ENCODE measurements at places on chromosomes 7 and 10. TPM values are rescaled to one million over a fixed set of nuclear protein-coding genes. Genes with fewer than 3 reads are reported as not detected.
A peak's percentile ranks its signal among the peaks of the same experiment; 100 is the strongest.

DENND2A gene
- not detected for total RNA-seq

- peaks cover 16% of the 10 kb centered on the region for H3K27me3 ChIP-seq
- no peaks in the 10 kb centered on the region for H3K36me3 ChIP-seq
- H3K4me3 ChIP-seq: no peak overlapping the region
Observed at GRCh38 chr10:123995461-123996131, 97.8 kb downstream of the CHST15 start.

THNSL1 gene
- total RNA-seq: 2.1 TPM

EBF3 gene
- 2.0 TPM for total RNA-seq

DNA sequence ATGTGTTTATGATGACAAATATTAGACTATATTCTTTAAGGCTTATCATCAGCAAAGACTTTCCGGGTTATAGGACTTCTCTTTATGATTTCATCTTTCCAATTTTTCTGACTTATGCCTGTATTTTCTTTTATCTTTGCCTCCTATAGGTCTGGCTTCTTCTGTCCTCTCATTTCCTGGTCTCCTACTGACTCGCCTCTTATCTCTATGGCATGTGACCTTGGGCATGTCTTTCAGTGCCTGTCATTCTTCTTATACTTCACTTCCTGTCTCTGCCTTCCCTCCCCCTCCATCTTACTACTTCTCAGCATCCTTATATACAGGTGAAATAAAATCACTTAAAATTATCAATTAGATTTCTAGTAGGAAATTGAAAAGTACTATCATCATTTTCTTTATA is 42.2 kb downstream of the PCDH15 start:
- H3K4me1 ChIP-seq: peaks cover 6% of the 10 kb centered on the region
- H3K27ac ChIP-seq: no peak overlapping the region
- H3K4me3 ChIP-seq: no peak overlapping the region
- peak; percentile 6 for DNase-seq

PDE6C gene
- not detected for total RNA-seq

GPER1 gene
- 0.25 TPM for total RNA-seq

DNA sequence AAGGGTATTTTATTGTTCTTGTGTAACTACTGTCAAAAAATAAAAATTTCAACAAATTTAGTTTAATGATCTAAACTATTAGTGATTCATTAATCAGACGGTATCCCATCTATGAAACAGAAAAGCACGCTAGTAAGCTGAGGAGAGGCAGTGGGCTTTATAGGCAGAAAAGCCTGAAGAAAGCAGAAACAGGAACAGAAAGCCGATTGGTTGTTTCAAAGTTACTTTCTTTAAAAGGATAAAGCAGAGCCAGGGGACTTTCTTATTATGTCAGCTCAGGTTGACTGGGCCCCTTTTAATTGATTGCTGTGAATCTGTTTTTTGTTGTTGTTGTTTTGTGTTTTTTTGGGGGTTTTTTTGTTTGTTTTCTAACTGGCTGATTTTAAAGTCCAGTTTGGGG is 105.5 kb downstream of the TES start:
- DNase-seq: no peak
- peak overlapping the region; percentile 97 for H3K27ac ChIP-seq
- H3K4me1 ChIP-seq: peaks cover 56% of the 10 kb centered on the region
- H3K36me3 ChIP-seq: no peaks in the 10 kb centered on the region
- H3K4me3 ChIP-seq: no peak overlapping the region

DNA sequence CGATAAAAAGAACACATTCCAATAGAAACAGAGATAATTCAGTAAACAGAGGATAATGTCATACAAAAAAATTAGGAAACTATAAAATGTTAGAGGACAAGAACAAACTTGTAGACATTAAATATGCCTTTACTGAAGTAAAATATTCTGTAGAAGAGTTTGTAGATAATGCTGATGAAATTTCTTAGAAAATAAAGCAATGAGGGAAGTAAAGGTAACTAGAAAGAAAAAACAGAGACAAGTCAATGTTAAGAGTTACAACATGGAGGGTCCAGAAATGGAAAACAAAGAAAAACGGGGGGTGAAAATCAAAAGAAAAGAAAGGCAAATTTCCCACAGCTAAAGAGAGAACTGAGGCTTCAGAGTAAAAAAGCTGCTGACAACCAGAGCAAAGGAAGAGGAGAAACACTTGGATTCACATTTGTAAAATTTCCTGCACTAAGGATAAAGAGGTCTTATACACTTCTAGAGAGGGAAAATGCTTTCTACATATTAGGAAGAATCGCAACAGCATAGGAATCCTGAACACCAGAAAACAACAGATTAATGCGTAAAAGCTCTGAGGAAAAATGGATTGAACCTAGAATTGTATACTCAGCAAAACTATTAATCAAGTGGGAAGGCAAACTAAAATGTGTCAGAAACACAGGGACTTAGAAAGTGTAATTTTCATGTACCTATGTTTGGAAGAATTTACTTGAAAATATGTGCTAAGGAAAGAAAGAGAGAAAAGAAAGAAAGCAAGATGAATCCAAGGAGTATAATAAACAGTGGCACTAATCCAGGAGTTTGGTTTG is 55.0 kb upstream of the AGR3 start:
- H3K27ac ChIP-seq: no peak overlapping the region
- no peak for DNase-seq
- no peak overlapping the region for H3K4me3 ChIP-seq
- no peaks in the 10 kb centered on the region for H3K27me3 ChIP-seq
- H3K4me1 ChIP-seq: peaks cover 33% of the 10 kb centered on the region

DNA sequence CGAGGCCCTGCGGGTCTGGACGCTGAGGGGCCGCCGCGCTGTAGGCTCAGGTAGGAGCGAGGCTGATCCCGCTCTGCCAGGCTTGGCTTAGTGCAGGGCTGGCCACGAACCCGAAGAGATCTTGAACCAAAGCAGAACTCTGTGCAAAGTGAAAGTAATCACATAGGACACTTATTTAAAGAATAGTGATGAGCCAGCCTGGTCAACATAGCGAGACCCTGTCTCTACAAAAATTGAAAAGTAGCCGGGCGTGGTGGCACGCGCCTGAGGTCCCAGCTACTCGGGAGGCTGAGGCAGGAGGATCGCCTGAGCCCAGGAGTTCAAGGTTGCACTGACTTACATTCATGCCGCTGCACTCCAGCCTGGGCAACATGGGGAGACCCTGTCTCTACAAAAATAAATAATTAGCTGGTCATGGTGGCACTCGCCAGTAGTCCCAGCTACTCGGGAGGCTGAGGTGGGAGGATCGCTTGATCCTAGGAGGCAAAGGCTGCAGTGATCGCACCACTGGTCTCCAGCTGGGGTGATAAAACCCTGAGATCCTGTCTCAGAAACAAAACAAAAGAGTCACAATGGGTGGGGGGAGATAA is 541 bp downstream of the ZSCAN25 start:
- no peak for DNase-seq
- peaks cover 9% of the 10 kb centered on the region for H3K4me1 ChIP-seq
- H3K4me3 ChIP-seq: peak overlapping the region; percentile 67
- H3K36me3 ChIP-seq: peaks cover 5% of the 10 kb centered on the region
- peaks cover under 1% of the 10 kb centered on the region for H3K27me3 ChIP-seq

DNA sequence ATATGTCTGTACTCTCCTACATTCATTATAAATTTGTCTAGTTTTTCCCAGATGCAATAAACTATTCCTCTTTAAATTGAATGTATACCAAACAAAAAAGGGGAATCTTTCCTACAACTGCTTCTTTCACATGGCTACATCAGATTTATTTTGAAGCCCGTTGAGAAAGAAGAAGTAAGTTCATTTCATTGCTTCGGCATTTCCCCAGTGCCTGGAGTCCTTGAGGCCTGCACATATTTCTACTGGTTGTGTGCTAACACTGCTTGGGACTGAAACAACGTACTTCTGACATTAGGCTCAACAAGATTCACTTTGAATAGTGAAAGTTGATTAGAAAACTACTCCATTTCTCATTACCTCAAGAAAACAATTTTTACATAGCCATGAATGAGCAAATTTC is 201.7 kb downstream of the PHF14 start:
- H3K27ac ChIP-seq: no peak overlapping the region
- H3K27me3 ChIP-seq: no peaks in the 10 kb centered on the region
- H3K4me3 ChIP-seq: no peak overlapping the region
- peaks cover 4% of the 10 kb centered on the region for H3K4me1 ChIP-seq
- no peaks in the 10 kb centered on the region for H3K36me3 ChIP-seq

GRM8 gene
- total RNA-seq: not detected

OPN4 gene
- not detected for total RNA-seq

PSAP gene
- total RNA-seq: 623 TPM

- peak overlapping the region; percentile 91 for H3K27ac ChIP-seq
- H3K4me3 ChIP-seq: peak overlapping the region; percentile 31
- peaks cover 31% of the 10 kb centered on the region for H3K4me1 ChIP-seq
- H3K27me3 ChIP-seq: no peaks in the 10 kb centered on the region
Observed at GRCh38 chr7:27165996-27166530, 726 bp upstream of the HOXA9 start.

DNA sequence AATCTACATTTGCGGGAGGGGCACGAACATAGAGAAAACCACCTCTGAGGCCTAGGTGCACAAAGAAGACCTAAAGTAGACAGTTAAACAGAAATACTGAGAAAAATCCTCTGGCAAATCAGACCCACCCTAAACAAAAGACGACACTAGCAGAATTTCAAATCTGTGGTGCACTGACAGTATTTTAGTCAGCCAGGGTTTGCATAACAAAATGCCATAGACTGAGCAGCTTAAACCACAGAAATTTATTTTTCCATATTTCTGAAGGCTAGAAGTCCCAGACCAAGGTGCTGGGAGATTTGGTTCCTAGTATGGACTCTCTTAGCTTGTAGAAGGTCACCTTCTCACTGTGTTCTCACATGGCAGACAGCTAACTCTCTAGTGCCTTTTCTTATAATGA is 26.3 kb downstream of the IPMK start:
- H3K27ac ChIP-seq: peak overlapping the region; percentile 94
- H3K36me3 ChIP-seq: no peaks in the 10 kb centered on the region
- H3K27me3 ChIP-seq: no peaks in the 10 kb centered on the region

DNA sequence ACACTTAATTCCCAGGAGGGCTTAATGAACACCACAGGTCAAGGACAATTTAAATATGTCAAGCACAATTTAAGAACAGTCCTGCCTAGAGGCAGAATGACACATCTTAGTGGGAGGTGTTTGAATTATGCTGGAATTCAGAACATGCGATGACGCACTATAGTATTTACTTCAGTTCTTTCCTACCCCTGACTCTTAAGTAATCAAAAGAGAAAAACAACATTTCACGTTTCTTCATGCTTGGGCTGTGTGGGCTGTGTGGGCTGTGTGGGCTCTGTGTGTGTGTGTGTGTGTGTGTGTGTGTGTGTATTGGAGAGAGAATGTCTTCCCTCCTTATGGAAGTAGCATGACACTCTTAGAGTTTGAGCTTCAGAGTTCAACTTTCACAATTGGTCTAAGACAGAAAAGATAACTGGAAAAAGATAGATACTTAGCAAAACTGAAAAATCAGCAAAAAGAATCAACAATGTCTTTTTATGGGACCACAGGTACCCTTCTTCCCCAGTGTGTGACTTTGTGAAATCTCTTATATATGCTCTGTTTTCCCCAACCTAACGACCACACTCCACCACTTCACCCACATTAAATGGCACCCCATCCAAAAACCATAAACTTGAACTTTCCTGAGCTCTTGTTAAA is 33.7 kb upstream of the CABCOCO1 start:
- H3K4me1 ChIP-seq: peaks cover 18% of the 10 kb centered on the region
- no peak overlapping the region for H3K4me3 ChIP-seq
- no peaks in the 10 kb centered on the region for H3K27me3 ChIP-seq
- no peaks in the 10 kb centered on the region for H3K36me3 ChIP-seq

CYP26A1 gene
- 2.1 TPM for total RNA-seq

DNA sequence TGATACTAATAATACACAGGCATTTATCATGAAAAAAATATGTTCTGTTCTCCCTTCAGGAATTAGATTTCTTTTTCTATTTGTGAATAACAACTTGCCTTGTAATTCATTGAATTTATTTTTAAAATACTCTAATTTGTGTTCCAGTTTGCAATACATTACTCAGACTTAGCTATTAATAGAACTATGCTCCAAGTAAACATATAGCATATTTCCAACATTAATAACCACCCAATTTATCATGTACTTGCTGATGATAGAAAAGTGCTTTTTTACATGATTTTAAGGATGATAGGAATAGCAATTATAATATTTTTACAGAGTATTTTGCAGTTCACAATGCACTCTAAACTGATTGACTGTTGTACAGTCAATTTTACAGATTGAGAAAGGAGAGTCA is 338.8 kb upstream of the SEMA3D start:
- no peak overlapping the region for H3K4me3 ChIP-seq
- H3K4me1 ChIP-seq: no peaks in the 10 kb centered on the region
- H3K36me3 ChIP-seq: no peaks in the 10 kb centered on the region
- H3K27me3 ChIP-seq: no peaks in the 10 kb centered on the region
- no peak overlapping the region for H3K27ac ChIP-seq
- no peak for DNase-seq

- H3K27me3 ChIP-seq: no peaks in the 10 kb centered on the region
- H3K4me3 ChIP-seq: no peak overlapping the region
- DNase-seq: no peak
- no peaks in the 10 kb centered on the region for H3K4me1 ChIP-seq
Observed at GRCh38 chr7:35991511-35992232, 161.4 kb upstream of the EEPD1 start.

GRCh38 chr7:2691011-2691707 is 3.2 kb downstream of the AMZ1 start:
- DNase-seq: no peak
- no peaks in the 10 kb centered on the region for H3K36me3 ChIP-seq
- no peak overlapping the region for H3K4me3 ChIP-seq
- peaks cover 20% of the 10 kb centered on the region for H3K27me3 ChIP-seq

- peaks cover 3% of the 10 kb centered on the region for H3K27me3 ChIP-seq
- no peaks in the 10 kb centered on the region for H3K36me3 ChIP-seq
Observed at GRCh38 chr7:28290496-28290895, 109.9 kb upstream of the JAZF1 start.

DNA sequence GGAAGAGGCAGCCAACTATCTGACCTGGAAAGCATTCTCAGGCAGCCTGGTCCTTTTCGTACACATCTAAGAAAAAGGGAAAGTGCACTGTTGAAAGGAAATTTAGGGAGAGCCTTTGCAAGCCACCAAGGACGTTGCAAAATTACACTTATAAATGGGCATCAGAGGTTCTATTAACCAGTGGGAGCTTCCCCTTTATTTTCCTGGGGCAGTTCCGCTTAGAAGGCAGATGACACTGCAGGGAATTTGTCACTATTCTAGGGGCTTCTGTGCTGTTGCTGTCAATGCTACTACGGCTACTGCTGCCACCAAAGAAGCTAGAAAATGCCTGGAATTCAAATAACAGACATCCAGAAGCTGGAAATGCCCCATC is 79.6 kb upstream of the AUTS2 start:
- no peaks in the 10 kb centered on the region for H3K36me3 ChIP-seq
- no peaks in the 10 kb centered on the region for H3K27me3 ChIP-seq
- no peaks in the 10 kb centered on the region for H3K4me1 ChIP-seq

- H3K36me3 ChIP-seq: no peaks in the 10 kb centered on the region
- no peaks in the 10 kb centered on the region for H3K27me3 ChIP-seq
- no peak overlapping the region for H3K27ac ChIP-seq
- DNase-seq: no peak
Observed at GRCh38 chr10:97016728-97017473, 168.9 kb downstream of the SLIT1 start.

SP4 gene
- 11.4 TPM for total RNA-seq

DNA sequence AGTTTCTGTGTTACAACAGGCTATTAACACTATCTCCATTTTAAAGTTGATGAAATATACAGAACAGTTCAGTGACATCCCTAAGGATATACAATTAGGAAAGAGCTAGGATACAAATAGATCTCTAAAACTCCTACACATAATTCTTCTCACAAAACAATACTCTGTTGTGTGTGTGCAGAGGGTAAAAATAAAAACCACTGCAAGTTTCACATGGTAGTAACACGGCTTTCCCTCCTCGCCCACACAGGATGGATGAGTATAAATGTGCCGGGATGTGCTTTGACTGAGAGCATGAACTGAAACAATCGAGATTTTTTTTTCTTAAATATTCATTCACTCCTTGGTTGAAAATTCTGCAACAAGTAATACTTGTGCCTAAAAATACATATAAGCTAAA is 131.5 kb upstream of the C1QL3 start:
- DNase-seq: no peak
- no peaks in the 10 kb centered on the region for H3K36me3 ChIP-seq
- H3K4me1 ChIP-seq: no peaks in the 10 kb centered on the region
- no peaks in the 10 kb centered on the region for H3K27me3 ChIP-seq
- H3K4me3 ChIP-seq: no peak overlapping the region
